ENCODE measurements at places on chromosomes 6 and 20.

DNA sequence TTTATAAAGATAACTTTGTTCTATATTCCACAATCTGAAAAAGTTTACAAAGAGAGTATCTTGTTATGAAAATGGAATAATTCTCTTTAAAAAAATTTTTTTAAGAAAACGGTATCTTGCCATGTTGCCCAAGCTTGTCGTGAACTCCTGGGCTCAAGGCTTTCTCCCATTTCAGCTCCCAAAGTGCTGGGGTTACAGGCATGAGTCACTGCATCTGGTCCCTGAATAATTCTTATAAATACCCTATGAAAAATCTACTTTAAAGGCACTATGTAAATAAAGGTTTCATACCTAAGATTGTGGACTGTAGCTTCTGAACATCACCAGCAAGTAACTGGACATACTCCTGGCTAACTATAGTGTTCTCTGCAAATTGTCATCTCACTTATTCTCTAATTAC lies 60.3 kb downstream of the SAMD3 start:
- no peak for DNase-seq

DNA sequence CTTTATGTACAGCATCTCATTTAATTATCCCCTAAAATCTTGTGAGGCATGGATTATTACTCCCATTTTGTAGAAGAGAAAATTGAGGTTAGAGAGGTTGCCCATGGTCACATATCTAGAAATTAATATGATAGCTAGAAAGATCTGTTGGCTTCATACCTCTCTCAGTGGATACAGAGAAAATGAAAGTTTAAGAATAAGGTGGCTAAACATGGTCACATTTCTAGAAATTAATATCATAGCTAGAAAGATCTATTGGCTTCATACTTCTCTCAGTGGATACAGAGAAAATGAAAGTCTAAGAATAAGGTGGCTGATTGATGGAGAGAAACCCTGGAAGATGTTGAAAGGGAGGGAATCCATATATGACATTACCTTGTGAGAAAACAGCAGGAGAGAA lies 260.7 kb upstream of the MAN1A1 start:
- DNase-seq, result no peak

GRCh38 chr6:144285798-144286502 lies 815 bp downstream of the UTRN start:
- no peak for DNase-seq

- no peak for DNase-seq
Measured at GRCh38 chr20:38538789-38539188, 42.2 kb upstream of the ADIG start.

GRCh38 chr6:115544765-115545671 lies 515.7 kb downstream of the FRK start:
- no peak for DNase-seq

DNA sequence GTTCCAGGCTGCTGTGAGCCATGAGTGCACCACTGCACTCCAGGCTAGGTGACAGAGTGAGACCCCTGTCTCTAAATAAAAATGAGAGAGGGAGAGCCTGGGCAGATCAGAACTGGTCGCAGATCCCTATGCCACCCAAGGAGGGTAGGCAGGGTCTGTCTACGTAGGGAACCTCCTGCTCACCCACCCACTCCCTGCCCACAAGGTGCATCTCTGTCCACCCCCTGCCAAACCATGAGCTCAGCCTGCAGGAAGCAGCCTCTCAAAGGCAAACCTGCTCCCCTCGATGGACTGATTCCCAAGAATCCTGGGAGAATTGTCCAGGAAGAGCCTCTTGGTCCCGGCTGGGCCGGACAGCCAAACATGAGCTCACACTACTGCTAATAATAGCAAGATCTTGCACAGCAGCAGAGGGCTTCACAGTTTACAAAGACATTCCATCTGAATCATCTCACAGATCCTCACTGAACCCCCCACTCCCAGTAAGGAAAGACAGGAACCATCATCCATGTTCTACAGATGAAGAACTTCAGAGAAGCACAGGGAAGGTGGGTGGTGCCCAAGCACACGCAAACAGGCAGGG lies 27.8 kb upstream of the TLDC2 start:
- peak; percentile 88 for DNase-seq

- DNase-seq, result no peak
Measured at GRCh38 chr6:43963203-43963602, 164.0 kb downstream of the MRPL14 start.

DNA sequence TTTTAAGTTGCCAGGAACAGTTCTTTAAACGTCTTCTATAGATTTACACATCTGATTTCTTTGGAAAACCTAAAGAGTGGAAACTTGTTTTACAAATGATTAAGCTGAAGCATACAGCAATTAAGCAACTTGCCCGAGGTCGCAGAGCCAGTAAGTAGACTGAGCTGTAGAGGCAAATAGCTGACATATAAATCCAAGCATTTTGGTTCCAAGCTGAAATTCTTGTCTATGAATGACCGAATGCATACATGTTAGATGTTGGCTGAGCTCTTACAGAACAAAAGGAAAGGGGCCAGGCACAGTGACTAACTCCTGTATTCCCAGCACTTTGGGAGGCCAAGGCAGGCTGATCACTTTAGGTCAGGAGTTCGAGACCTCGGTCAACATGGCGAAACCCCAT lies 101.8 kb upstream of the SGK1 start:
- DNase-seq, result no peak

DNA sequence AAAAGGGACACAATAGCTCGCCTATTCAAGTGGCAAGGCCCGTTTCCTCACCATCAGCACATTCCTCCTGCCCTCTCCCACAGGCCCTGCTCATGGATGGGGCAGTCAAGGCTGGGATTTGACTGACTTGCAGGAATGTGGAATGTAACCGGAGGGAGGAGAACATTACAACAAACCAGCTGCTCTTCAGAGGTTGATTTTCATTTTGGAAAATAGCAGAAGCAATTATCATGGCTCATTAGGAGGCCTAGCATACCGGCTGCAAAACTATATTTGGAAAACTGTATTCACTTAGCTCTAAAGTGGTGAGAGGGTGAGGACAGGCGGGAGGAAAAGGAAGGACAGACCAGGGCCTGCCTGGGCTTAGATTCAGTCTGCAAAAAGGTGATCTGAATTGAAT lies 283.7 kb downstream of the CD83 start:
- DNase-seq, result no peak

GRCh38 chr6:163808231-163808630 lies 393.7 kb downstream of the QKI start:
- DNase-seq, result no peak

- DNase-seq, result no peak
Measured at GRCh38 chr6:123169774-123170095, 173.7 kb downstream of the CLVS2 start.

DNA sequence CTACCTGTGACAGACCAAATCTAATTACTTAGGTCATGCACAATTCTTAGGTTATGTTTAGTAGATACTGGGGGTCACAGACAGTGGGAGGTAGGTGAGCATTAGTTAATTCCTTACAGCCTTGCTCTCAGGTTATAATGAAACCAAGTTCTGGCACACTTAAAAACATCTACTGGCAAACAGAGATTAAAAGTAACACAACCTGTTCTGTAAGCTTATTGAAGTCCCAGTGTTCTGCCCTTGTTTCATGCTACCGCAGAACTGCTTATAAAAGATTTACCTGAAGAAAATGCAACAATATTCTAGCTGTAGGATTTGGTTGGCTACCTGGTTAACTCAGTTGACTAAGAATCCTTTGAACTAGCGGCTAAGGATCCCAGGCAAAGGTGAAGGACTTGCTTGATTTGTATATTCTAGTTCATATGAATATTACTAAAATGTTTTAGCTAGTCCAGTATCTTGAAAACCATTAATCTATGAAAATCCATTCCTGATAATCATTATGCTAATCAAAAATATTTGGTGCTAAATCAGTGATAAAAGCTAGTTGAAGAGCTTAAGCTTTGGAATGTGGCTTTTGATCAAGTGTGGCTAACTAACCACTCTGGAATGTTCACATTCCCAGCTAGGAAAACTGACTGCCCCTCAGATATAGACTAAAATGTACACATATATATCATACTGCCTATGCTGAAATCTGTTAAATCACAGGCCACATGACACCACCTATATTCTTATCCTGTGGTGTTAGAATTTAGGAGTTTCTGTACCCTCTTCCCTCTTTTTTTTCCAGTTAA lies 7.2 kb downstream of the PEX3 start:
- DNase-seq, result peak; percentile 8

- no peak for DNase-seq
Measured at GRCh38 chr6:27209659-27210269, 37.7 kb upstream of the PRSS16 start.

- DNase-seq, result peak; percentile 93
Measured at GRCh38 chr6:89819336-89820130, at the start of gene MDN1. Gene MDN1, minus strand, starts transcription at chr6:89819794. Its CDS starts 187 bp downstream, at chr6:89819607.

DNA sequence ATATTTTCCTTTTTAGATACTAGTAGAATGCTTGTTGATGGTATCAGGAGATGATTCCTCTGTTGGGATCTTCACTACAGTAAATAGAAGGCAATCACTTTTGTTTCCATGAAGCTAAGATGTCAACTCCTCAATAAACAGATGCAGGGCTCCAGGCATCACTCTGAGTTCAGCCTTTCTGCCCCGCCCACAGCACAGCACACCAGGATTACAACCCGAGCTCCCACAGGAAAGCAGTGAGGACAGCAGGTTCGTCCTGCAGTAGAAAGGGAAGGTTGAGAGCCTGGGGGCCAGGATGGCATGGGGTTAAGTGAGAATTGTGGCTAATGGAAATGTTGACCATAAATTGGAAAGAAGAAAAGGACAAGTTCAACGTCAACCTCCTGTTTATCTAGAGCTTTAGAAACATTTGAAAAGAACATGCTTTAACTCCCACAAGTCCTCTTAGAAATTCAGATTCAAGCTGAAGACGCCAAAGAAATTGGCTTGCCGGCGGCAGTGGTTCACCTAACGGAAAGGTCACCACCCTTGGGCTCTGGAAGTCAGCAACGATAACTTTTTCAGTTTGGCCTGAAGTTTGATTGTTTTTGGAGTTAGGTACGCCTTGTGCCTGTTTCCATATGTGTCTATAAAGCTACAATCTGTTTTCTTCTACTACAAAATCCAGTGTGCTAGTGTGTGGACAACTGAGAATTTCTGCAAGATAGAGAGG lies 144.4 kb upstream of the PDE10A start:
- no peak for DNase-seq

GRCh38 chr6:31470801-31471200 lies 27.1 kb upstream of the MICB start:
- no peak for DNase-seq

- no peak for DNase-seq
Measured at GRCh38 chr6:109610590-109610989, 80.4 kb downstream of the AK9 start.

GRCh38 chr20:19096843-19097242 lies 115.6 kb upstream of the SLC24A3 start:
- DNase-seq, result no peak

GRCh38 chr6:100810015-100810414 lies 71.1 kb downstream of the ASCC3 start:
- no peak for DNase-seq

DNA sequence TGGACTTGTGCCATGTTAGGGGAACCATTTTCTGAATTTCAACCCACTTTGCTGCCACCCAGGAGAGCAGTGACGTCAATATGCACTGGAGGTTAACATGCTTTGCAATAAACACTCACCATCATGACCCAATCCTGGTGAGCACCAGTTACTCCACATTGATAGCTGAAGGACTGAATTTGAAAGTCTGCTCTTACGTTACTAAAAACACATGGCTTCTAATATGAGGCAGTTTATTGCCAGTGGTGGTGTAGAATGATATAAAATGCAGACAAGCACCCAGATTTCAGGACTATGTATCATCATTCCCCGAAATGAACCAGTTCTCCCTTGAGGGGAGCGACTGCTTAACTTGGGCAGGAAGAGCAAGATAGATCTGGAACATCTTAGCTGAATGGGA lies 23.8 kb downstream of the RFPL4B start:
- DNase-seq, result no peak

- DNase-seq, result no peak
Measured at GRCh38 chr6:7445885-7446461, 56.4 kb downstream of the RIOK1 start.

- DNase-seq, result peak; percentile 42
Measured at GRCh38 chr6:36727505-36728021, 29.9 kb downstream of the RAB44 start.

Measured in astrocyte of the spinal cord (primary cell).